ENCODE measurements at places on chromosomes 2 and 18. TPM values are rescaled to one million over a fixed set of nuclear protein-coding genes. Genes with fewer than 3 reads are reported as not detected.

MEIS1 gene
- total RNA-seq, result 1.9 TPM

NCK2 gene
- 25.8 TPM for total RNA-seq

DSG1 gene
- total RNA-seq, result not detected

MATN3 gene
- total RNA-seq, result 13.5 TPM

MCM6 gene
- 46.3 TPM for total RNA-seq

TFPI gene
- total RNA-seq, result 55.3 TPM

TMEM185B gene
- total RNA-seq, result 50.1 TPM

OSBPL1A gene
- total RNA-seq, result 15.1 TPM

GNAL gene
- 4.4 TPM for total RNA-seq

GLI2 gene
- total RNA-seq, result 24.1 TPM

ASB3 gene
- 13.8 TPM for total RNA-seq

HOXD12 gene
- total RNA-seq, result not detected

ANKRD29 gene
- total RNA-seq, result 9.7 TPM

ACP1 gene
- 268 TPM for total RNA-seq

SCN2A gene
- 0.01 TPM for total RNA-seq

MOGAT1 gene
- total RNA-seq, result not detected

LYPD6 gene
- total RNA-seq, result 0.06 TPM

SPHKAP gene
- not detected for total RNA-seq

CRIM1 gene
- total RNA-seq, result 145 TPM

MYO5B gene
- 10.0 TPM for total RNA-seq

DCC gene
- not detected for total RNA-seq

AQP4 gene
- total RNA-seq, result not detected

SKOR2 gene
- not detected for total RNA-seq

CENPO gene
- 51.6 TPM for total RNA-seq

LYG2 gene
- not detected for total RNA-seq

SMYD5 gene
- 53.7 TPM for total RNA-seq

PPIL3 gene
- total RNA-seq, result 26.6 TPM

CCDC74B gene
- total RNA-seq, result 4.4 TPM

MEMO1 gene
- 89.9 TPM for total RNA-seq

ASXL3 gene
- total RNA-seq, result not detected

NDUFAF7 gene
- total RNA-seq, result 19.7 TPM

ACMSD gene
- not detected for total RNA-seq

KCNG3 gene
- total RNA-seq, result 0.74 TPM

IGFBP5 gene
- total RNA-seq, result 0.20 TPM

ITGB1BP1 gene
- total RNA-seq, result 156 TPM
